ENCODE measurements at places on chromosomes 4 and X. TPM values are rescaled to one million over a fixed set of nuclear protein-coding genes. Genes with fewer than 3 reads are reported as not detected.

GRCh38 chr4:133620555-133620954 lies 471.5 kb downstream of the PCDH10 start:
- DNase-seq: no peak

- DNase-seq: no peak
These were observed 121.6 kb upstream of the TBC1D9 start for GRCh38 chr4:140877781-140878180.

GRCh38 chr4:1233641-1234308 lies 15.2 kb downstream of the CTBP1 start:
- peak; percentile 70 for DNase-seq

GRCh38 chr4:24303926-24304325 lies 280.4 kb downstream of the DHX15 start:
- DNase-seq: no peak

DNA sequence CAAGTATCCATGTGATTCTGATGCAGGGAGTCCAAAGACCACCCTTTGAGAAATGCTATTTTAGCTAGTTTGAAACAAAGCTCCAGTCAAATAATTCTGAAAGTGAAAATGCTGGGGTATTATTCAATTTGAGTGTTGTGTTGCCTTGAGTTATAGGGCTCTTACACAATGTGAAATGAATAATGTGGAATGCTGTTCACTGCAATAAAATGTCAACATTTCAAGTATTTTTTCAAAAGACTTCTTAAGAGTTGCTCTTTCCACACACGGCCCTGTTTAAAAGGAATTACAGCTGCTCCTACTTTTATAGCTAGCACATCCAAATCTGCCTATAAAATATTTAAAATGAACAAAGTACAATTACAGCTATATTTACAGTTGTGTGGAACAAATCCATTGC lies 27.5 kb upstream of the PLS3 start:
- no peak for DNase-seq

GRCh38 chrX:47936224-47936939 lies 67.4 kb downstream of the ZNF182 start:
- no peak for DNase-seq

DNA sequence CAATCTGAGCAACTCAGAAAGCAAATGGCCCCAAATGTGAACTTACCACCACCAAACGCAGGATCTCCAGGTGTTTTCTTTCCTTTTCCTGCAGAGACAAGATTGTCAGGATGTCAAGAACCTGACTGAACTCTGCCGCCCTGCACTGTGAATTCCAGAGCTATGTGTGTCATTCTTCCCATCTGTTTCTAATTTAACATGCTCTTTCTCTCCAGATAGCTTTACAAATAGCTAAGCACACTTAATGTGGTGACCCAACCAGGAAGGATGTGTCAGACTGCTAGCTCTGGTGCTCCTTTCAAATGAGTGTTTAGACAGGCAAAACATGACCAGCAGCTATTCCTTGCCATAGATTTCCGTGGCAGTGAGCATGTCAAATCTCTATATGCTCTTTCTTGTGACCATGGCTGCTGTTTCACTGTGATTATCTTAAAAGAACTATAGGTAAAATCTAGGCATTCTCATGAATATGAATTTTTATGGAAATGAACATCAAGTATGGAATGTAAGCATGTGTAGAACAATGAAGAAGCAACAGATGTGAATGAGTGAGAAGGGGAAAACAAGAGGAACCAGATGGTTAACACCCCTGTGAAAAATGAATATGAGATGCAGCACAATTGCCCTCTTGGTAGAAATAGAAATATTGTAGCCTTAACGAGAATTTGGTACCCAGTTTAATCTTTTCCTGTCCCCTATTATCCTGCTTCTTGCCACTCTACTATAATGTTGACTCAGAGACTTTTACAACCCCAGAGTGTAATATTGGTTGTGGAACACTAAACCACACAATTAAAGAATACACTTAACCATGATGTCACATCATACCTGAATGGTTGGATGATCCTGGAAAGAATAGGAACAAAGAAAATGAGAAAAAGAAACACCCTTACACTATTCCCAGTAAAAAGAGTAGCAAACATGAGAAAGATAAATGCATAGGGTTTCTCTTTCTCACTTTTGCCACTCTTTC lies 247.8 kb upstream of the DKK2 start:
- DNase-seq: no peak

The ATP2B3 gene
- total RNA-seq: 0.27 TPM

The PF4V1 gene
- not detected for total RNA-seq

The ZFYVE28 gene
- total RNA-seq: 10.8 TPM

The PLP1 gene
- total RNA-seq: 21.3 TPM

Data from aorta (tissue), 5 donors.